ENCODE measurements at places on chromosomes 3 and 15.

DNA sequence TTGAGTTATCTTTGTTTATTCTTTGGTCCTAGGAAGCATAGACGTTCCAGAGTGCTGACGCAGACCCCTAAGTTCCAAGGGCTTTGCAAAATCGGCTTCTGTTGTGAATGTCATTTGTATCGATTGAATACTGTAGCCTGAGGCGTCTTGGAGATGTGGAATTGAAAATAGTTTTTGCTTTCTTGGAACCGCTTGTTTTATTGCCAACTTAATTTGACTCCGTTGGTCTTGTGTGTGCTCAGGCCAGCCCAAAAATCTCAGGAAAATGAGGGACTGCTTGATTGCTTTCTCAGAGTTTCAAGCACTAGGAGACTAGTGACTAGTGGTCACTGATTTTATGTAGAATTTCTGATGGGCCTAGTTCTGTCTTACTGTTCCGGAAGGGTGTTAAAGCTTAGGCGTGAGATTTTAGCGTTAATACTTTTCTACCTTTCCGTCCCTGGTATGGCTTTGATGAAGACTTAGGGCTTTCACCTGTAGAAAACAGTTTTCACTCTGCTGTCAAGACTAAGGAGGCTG lies 263 bp upstream of the UTS2B start:
- no peak for DNase-seq

DNA sequence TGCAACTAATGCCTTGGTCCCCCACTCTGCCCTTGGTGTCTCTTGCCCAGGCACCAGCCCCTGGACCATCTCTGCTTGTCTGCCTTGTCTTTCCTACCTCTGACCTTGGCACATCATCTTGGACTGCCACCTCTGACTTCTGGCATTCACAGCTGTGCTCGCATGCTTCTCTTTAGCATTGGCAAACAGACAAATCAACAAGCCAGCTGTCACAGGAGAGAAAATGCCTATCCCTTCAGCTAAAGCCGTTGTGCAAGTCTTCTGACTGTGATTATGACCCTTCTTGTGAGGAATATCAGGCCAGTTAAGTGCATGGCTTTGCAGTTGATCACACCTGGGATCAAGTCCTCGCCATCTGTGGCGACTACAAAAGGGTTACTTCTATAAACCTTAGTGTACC lies 84.6 kb downstream of the PRICKLE2 start:
- DNase-seq = no peak

DNA sequence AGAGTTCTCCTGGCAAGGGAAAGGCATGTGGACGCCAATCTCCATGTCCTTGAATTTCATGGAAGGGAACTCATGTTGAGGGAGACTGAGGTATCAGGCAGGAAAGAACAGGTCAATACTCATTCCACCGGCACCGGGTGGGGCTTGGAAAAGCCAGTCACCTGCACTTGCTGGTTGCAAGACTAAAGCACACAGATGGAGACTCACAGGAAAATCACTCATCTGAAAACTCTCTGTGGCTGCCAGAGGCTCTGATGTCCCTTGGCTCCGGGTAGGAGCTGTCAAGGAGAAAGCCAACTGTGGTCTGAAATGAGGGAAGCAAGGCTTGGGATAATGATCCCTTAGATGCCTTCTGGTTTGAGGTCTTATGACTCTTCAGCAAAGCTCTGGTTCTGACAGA lies 8.7 kb upstream of the CGNL1 start:
- peak; percentile 59 for DNase-seq

DNA sequence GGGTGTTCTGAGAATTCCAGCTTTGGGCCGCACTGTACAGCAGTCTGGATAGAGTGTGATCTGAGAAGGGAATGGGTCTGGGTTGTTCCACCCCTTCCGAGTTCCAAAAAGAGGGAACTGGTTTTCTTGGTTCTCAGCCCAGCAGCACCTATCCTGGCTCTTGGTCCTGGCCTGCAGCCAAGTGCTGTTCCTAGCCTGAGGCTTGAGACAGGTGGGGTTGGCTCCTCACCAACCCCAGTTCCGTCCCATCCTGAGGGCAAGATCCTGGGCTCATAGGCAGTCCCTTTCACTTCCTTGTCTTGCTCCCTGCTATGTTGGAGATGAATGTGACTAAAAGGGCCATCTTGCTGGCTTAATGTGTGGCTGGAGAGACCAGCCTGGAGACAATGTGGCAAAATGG lies 15.2 kb downstream of the IVD start:
- DNase-seq = no peak

- DNase-seq = no peak
Observed at GRCh38 chr15:96234109-96234892, 96.2 kb upstream of the NR2F2 start.

DNA sequence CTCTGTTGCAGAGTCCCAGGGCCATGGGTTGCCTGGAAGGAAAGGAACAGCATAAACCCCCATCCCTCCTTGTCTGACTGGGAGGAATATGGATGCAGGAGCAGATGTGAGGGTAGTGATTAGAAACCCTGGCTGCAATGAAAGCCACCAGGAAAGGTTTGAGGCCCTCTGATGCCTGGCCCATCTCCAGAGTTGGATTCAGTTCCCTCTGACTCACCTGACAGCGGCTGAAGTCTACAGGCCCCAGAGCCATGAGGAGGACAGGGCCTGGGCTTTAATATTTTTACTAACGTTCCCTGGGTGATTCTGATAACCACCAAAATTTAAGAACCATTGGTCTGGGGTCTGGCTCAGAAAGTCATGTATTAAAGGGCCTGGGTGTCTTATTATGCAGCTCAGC lies 214.0 kb downstream of the EPHB1 start:
- DNase-seq = no peak

- DNase-seq = no peak
Observed at GRCh38 chr3:64163019-64163754, 62.1 kb downstream of the PRICKLE2 start.

GRCh38 chr15:31211353-31211752 lies 109.8 kb upstream of the TRPM1 start:
- DNase-seq = no peak

Data from astrocyte of the hippocampus (primary cell).